ENCODE measurements at places on chromosomes 3 and 15. TPM values are rescaled to one million over a fixed set of nuclear protein-coding genes. Genes with fewer than 3 reads are reported as not detected.

The ALG1L2 gene
- total RNA-seq: 1.1 TPM

The TMEM212 gene
- total RNA-seq: not detected

GRCh38 chr3:55059027-55059629, 131.3 kb upstream of the LRTM1 start:
- no peak for DNase-seq

- no peak for DNase-seq
Observed at GRCh38 chr3:134908271-134908670, 113.2 kb downstream of the EPHB1 start.

GRCh38 chr3:9062570-9062969, 99.3 kb upstream of the RAD18 start:
- no peak for DNase-seq

- no peak for DNase-seq
Observed at GRCh38 chr15:24917431-24917830, 37.4 kb upstream of the SNRPN start.

DNA sequence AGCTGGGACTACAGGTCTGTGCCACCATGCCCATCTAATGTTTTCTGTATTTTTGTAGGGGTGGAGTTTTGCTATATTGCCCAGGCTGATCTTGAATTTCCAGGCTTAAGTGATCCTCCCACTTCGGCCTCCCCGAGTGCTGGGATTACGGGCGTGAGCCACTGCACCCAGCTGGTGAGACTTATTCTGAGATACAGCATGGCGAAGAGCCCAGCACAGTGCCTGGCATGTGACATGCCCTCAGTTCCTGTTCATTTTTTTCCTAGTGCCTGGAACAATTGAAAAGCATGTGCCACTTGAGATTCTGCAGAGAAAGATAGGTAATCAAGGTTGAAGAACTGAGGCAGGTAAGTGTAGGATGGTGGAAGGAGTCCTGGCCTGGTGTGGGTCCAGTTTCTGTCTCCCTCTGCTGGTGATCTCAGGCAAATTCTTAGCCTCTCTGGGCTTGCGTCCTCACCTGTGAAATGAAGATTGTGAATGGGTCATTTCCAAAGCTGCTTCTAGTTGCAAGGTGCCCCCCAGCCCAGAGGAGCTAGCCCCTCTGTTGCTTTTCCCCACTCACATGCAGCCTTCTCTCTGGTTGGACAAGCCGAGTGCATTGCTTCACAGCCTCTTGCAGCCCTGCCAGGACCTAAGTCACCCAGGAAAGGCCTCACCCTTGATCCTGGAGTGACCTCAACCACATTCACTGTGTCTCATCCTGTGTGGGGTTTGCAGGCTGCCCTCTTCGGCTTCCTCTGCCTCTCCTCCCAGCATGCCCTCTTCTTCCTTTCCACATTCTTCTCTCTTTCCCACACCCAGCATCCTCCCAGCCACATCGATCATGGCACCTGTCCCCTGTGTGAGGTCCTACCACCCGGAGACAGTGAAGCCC, 4.3 kb upstream of the RHCG start:
- no peak for DNase-seq

GRCh38 chr15:77180757-77181156, 109.8 kb upstream of the TSPAN3 start:
- no peak for DNase-seq

DNA sequence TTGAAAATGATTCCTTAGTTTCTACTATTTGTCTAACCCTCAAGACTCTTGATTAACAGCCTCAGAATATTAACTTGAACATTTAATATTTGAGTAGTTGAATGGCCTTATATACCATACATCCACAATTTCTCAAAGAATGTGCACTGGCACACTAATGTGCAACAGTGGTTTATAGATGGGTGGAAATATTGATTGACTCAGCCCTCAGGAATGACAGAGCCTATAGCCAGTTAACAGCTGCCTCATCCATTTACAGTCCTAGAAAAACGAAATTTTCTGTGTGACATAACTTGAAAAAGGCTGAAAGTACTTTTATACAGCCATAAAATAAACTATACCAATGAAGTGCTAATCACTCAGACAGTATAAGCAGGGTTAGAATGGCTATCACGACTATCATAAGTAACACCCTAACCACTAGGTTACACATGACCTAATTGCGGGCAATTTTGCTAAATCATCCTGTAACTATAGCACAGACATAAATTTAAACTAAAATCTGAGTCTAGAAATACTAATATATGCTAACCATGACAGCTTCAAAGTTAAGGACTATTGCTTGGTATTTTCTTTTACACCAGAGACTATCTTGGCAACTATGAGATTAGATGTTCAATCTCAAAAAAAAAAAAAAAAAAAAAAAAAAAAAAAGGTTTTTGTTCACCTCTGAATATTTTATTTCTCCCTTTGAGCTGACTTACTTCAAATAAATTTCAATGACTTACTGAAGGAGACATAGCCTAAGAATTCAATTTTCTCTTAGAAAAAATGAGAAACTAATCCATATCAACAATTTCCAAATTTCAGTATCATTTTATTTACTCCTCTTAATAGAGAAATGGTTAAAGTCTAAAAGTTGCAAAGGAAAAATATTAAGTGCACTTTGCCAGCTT, 9.3 kb downstream of the SECISBP2L start:
- peak; percentile 4 for DNase-seq

DNA sequence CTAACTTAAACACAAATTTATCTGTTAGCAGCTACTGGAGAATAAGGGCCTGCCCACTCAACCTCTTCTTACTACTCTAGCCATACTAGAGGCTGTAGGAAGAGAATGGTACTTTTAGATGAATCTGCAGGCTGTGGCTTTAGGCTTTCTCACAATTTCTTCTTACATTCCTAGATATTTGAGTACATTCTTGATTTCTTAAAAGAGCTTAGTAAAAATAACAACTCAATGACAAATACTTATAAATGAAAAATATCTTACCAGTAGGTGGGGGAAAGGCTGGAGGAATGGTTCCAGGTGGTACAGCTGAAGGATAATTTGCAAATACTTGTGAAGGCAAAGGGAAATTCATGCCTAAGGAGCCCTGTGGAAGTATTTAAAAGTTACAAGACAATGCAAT, 92.9 kb upstream of the GK5 start:
- no peak for DNase-seq

DNA sequence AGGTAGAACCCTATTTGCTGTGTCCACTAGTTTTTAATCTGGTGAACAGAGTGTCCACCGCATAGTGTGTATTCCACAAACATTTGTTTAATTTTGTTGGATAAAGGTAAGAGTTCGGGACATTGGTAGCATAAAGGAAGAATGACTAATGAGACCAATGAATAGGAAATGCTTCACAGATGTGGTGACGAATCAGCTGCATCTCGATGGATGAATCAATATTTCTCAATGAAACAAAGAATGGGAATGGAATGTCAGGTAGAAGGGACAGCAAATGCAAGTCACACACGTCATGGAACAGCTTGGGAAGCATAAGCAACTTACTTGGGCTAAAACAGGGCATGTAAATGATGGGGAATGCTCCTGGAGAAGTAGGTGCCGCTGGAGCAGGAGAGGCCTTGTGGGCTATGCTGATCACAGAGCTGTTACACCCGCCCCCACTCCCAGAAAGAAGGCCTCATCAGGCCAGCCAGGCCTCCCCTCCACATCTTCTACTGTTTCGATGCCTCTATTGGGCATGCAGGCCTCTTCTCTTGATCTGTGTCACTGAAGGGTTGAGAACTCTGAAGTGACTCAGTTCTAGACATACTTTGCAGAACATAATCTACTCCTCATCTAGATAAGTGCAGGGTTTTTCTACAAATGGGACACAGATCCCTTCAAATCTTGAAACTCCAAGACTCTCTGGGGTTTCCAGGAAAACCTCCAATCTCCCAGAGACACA, 120.0 kb upstream of the GADL1 start:
- DNase-seq: no peak

The GOLGA8M gene
- total RNA-seq: 0.53 TPM

GRCh38 chr3:37139567-37140052, 34.8 kb downstream of the LRRFIP2 start:
- no peak for DNase-seq

DNA sequence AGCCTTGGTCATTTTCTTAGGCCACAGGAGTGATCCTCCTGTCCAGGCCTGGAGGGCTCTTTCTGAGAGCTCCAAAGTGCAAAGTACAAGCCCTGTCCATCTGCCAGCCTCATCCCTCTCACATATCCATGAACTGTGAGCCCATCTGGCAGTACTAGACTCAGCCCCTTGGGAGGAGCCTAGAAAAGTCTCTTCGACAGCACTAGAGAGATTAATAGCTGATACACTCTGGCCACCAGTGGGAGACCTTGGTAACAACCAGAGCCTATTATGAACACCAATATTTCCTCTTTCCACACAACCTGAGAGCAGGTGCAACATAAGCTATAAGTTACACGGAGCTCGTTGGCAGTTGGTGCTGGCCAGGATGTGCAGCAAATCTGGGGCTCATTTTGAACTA, 59.5 kb upstream of the DCLK3 start:
- no peak for DNase-seq

- DNase-seq: no peak
Observed at GRCh38 chr3:132422531-132422930, 5.2 kb downstream of the DNAJC13 start.

GRCh38 chr3:145704020-145704419, 457.0 kb downstream of the PLOD2 start:
- no peak for DNase-seq

DNA sequence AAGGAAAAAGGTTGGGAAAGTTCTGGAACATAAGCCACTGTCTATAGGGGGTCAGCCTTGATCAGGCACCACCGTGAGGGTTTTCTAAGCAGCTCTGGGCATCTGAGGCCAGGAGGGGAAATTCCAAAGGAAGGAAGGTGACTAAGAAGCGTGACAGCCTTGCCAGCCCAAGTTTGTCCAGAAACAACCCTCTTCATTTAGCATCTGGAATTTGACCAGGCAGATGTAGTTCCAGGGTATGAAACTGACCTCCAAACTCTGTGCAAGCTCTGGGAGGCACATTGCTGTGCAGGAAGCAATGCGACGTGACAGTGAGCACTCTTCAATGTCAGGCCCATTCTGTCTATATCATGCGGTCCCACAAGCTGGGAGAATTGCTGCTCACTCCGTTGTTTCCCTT, 85.4 kb upstream of the TPM1 start:
- DNase-seq: no peak

The PKM gene
- 2,187 TPM for total RNA-seq

DNA sequence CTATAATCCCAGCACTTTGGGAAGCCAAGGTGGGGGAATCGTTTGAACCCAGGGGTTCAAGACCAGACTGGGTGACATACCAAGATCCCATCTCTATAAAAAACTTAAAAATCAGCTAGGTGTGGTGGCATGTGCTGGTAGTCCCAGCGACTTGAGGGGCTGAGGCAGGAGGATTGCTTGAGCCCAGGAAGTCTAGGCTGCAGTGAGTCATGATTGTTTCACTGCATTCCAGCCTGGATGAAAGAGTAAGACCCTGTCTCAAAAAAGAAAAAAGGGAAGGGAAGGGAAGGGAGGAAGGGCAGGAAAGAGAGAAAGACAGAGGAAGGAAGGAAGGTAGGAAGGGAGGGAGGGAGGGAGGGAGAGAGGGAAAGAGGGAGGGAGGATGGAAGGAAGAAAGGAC, 133.7 kb upstream of the LRRN1 start:
- DNase-seq: no peak

DNA sequence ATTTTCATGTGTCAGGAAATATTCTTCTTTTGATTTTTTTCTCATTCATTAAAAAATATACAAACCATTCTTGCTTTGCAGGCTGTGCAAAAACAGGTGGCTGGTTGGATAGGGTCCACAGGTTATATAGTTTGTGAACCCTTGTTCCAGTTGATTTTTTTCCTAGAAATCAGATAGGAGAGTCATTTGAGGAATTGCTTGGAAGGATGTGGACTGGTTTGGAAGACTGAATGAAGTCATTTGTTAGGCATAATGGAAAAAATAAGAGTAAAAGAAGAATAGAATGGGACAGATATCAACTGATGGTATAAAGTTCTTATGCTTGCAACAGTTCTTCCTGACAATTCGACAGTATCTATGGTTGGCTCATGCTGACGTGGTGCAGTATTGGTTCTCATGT, 189.4 kb downstream of the PTPRG start:
- no peak for DNase-seq

The MUC20 gene
- total RNA-seq: 0.95 TPM

The BOC gene
- not detected for total RNA-seq

GRCh38 chr3:128969993-128970739, 23.7 kb downstream of the CFAP92 start:
- peak; percentile 42 for DNase-seq

The EHD4 gene
- 24.2 TPM for total RNA-seq

DNA sequence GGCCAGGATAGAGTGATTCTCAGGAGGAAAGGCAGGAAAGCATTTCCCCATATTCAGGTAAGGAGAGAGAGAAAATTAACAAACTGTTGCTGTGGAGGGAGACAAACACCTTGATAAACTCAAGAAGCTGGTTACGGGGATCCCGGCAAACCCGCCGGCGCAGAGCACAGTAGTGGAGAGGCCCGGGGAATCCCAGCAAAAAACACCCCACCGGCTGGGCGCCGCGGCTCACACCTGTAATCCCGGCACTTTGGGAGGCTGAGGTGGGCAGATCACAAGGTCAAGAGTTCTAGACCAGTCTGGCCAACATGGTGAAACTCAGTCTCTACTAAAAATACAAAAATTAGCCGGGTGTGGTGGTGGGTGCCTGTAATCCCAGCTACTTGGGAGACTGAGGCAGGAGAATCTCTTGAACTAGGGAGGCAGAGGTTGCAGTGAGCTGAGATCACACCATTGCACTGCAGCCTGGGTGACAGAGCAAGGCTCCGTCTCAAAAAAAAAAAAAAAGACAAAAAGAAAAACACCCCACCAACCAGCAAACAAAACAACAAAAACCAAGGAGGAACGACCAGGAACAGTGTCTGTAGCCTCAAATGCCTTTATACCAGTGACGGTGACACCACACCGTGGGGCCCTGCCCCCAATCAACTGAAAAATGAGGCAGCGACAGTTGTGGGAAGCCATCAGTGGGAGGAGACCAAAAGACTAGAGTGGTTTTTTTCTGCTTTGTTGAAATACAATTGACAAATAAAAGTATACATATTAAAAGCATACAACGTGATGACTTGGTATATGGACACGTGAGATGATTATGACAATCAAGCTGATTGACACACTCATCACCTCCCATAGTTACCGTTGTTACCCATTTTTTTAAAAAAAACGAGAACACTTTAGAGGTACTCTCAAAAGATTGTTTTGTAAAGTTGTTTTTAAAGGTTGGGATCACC, 40.2 kb upstream of the IDH2 start:
- peak; percentile 7 for DNase-seq

GRCh38 chr15:66877477-66878271, 175.6 kb downstream of the SMAD6 start:
- no peak for DNase-seq

DNA sequence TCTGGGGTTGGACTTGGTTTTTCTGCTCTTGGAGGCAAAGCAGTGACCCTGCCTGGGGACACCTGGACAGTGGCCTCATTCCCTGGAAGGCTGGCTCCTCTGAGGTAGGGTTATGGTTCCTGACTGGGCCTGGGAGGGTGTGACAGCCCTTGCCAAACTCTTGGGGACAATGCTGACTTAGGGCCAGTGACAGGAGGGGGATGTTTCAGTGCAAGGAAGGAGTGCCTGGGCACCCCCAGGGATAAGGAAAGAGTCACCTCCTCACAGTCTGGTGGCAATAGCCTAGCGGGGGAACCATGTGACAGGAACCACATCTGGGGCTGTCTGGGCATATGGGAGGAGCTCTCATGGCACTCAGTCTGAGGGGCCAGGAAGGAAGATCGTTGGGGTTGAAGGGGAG, 91.8 kb downstream of the ABHD5 start:
- DNase-seq: no peak
